ENCODE measurements at places on chromosomes 16 and 17.

DNA sequence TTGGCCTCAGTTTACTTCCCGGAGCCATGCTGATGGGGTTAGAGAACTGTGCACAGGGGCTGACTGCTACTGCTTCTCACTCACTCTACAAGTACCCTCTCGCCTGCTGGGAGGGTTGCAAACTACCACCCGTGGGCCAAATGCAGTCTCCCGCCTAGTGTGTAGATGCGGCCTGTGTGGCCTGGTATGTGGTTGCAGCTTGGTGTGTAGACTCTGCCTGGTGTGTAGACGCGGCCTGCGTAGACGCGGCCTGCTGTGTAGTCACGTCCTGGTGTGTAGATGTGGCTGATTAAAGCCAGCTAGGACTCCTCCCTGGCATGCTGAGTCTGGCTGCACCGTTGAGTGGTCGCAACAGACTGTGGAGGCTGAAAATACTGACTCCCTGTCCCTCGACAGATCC is 7.3 kb downstream of the CANT1 start:
- no peak for DNase-seq

- DNase-seq: no peak
These were observed 105.0 kb downstream of the CCDC182 start for GRCh38 chr17:57640079-57640478.

- DNase-seq: no peak
These were observed 38.0 kb downstream of the CA10 start for GRCh38 chr17:52120465-52120864.

DNA sequence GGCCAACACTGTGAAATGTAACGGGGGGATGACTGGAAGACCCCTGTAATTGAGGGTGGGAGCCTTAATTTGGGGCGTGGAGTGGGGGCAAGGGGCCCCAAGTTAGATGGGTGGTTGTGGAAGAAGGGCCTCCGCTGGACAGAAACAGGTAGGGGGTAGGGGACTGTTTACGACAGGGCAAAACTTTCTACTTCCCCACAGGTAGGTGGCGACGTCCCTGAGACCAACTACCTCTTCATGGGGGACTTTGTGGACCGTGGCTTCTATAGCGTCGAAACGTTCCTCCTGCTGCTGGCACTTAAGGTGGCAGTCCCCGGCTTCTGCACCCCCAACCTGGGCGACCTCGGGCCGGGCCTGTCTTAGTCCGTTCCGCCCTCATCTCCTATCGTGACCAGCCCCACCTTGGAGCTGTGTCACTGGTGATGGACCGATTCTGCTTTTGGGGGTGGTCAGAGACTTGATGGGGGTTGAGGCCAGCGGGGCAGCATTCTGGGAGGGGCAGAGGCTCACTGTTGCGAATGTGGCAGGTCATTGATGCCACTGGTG is 6.8 kb downstream of the PPP4C start:
- DNase-seq: no peak

Data from NCI-H1092 treated with DMSO at 0.1 percent for 48 hours (cell line).